Heart left ventricle (tissue), 16 donors: ENCODE measurements at places on chromosomes 11 and 22. TPM values are rescaled to one million over a fixed set of nuclear protein-coding genes. Genes with fewer than 3 reads are reported as not detected.

DNA sequence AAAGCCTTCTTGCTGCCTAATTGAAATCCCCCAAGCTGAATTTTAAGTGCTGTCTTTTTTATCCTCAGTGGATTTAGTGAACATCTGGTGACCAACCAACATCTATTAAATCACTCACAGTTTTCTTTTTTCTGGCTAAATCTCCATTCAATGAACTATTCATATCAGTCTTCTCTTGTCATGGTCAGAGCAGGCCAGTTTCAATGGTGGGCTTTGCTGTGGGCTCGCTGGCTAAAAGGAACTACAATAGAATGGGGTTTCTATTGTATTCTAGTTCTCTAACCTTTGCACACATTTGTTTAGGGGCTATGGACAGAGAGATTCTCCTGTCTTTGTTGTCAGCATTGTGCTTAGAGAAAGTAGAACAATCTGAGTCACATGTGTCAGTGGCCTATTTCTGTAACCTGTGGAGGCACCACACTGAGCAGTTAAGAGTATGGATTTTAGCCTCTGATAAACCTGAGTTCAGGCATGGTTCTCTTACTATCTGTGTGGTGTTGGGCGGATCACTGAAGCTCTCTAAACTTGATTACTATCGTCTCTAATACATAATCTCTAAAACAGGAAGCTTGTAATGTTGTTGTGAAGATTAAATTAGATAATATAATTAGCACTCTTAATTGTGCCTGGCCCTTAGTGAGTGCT, 94.2 kb upstream of the CADM1 start:
- DNase-seq, result no peak

DNA sequence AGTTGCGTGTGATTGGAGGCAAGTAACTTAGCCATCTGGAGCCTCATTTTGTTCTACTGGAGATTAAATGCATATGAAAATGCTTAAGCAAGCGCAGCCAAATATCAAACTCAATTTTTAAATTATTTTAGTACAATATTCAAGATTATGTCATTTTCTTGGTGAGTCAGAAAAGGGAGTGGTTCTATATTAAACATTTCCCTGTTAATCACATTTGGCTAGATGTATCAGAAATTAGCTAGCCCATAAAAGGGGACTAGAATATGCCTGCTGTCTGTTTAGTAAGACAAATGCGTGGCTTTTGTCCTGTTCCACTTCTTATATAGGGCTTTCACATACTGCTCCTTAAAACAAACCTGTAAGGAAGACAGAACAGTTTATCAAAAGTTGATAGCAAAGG, 35.0 kb upstream of the BMAL1 start:
- DNase-seq, result no peak

DNA sequence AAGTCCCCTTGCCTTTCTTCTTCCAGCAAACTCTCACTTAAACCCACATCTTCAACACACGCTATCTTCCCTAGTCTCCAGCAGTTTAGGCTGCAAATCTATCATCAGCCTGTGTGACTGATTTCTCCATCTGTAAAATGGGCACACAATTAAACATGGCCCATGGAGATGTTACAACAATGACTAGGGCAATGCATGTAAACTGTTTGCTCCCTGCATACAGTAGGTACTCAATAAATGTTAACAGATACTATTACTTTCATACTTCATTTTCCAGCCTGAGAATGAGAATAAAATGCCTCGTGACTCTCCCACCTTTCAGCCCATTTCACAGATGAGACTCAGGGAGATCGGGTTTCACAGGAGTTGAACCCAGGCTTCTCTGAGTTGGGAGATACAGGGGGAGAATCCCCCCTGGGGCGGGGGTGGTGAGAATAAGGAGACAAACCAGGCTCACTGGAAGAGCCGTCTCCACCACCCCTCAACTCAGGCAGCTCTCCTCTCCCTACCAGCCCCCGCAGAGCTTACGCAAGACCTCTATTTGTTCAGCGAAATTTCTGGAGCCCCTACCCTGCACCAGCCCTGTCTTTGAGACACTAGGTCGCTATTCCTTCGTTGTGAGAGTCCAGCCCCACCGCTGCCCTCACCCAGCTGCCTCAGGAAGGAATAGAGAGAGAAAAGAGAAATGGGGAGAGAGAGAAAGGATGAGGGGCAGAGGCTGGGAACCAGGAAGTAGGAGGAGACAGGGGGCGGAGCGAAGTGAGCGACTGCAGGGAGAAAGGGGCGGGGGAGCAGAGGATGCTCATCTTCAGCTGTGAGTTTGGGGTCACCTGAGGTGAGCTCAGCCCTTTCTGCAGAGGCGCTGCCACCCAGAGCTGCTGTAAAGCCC, 42.1 kb upstream of the KLHL35 start:
- DNase-seq, result peak; percentile 63

CLCF1 gene
- 6.1 TPM for total RNA-seq

MMP8 gene
- total RNA-seq, result 1.6 TPM
